ENCODE measurements at places on chromosomes 1 and 21. TPM values are rescaled to one million over a fixed set of nuclear protein-coding genes. Genes with fewer than 3 reads are reported as not detected.

Gene ST6GALNAC5
- not detected for total RNA-seq

Gene MATN1
- total RNA-seq = not detected

Gene LORICRIN
- total RNA-seq = not detected

DNA sequence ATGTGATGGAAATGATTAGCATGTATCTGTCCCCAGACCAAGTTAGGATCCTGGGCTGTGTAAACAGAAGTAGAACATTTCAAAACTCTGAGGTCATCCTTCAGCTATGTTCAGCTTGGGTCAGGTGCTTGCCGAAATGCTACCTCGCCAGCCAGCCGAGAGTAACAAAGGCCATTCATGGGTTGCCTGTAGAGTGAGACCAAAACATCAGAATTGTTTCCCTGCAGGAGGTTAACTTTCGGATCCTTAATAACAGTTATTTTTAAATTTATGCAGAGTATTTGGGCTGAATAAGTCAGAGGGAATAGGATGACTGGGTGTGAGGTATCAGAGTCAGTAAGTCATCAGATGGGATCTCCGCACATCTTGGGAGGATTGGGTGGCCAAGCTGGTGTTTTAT is 35.6 kb downstream of the SMYD2 start:
- no peak for DNase-seq
